ENCODE measurements at places on chromosomes 7 and 10. TPM values are rescaled to one million over a fixed set of nuclear protein-coding genes. Genes with fewer than 3 reads are reported as not detected.

DNA sequence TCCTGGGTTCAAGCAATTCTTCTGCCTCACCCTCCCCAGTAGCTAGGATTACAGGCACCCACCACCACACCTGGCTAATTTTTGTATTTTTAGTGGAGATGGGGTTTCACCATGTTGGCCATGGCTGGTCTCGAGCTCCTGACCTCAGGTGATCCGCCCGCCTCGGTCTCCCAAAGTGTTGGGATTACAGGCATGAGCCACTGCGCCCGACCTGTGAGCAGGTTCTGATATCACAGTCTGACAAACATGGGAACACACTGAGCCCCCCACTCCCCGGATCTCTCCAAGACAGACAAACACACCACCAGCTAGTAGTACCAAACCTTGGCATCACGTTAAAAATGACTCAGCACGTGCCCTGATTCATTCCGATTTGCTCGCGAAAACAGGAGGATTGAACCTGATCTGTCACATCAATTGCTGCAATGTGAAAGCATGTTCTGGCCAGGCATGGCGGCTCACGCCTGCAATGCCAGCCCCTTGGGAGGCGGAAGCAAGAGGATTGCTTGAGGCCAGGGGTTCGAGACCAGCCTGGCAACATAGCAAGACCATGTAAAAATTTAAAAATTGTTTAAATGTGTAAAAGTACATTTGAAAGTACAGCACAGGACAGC lies 106.5 kb downstream of the SMURF1 start:
- no peak for DNase-seq

DNA sequence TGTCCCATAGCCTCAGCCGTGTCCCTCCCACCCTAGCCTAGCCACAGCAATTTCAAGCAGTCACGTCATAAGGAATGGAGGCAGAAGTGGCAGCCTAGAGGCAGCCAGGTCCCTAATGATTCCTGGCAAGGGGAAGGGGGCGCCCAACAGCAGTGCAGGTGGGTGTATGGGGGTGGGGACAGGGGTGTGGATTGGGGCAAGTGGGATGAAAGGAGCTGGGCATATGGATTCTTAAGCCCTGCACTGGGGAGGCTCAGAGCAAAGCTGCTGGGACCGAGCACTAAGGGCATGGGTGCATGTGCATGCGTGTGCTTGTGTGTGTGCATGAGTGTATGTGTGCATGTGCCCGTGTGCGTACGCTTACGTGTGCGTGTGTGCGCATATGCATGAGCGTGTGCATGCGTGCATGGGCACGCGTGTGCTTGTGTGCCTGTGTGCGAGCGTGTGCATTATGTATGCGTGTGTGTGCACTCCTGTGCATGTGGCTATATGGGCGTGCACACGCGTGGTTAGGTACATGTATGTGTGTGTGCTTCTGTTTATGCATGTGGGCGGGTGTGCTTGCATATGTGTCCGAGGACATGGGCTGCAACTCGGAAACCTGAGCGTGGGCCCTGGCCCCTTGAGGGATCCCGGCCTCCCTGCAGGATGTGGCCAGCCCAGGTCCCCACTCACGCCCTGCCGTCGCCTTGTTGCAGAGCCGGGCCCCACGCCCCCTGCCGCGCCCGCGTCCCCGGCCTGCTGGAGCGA lies 34.1 kb downstream of the SH2B2 start:
- DNase-seq, result no peak

- DNase-seq, result no peak
These were observed 527.5 kb downstream of the GPAM start for GRCh38 chr10:111656066-111656465.

The H2BK1 gene
- polyA plus RNA-seq, result not detected

The IKZF1 gene
- 1.6 TPM for polyA plus RNA-seq

The MAGI2 gene
- 2.0 TPM for polyA plus RNA-seq
